CD4-positive, CD25-positive, alpha-beta regulatory T cell (primary cell): ENCODE measurements at places on chromosomes 6 and 20. TPM values are rescaled to one million over a fixed set of nuclear protein-coding genes. Genes with fewer than 3 reads are reported as not detected.

DNA sequence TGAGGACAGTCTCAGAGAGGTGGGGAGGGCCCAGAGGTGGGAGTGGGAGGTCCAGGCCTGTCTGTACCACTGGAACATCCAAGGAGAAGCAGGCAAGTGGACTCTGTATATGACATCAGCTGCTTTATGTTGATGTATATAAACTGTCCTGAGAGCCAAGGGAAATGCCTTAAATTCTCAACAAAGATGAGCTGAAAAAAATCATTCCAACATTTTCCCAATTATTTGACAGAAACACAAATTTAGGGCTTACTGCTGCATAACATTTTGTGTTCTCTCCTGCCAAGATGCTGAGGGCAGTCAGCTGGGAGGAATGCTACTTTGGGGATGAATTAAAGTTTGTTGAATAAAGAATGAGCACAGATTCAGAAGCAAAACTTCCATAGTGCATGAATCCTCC lies 52.8 kb downstream of the FOXC1 start:
- DNase-seq = no peak

GRCh38 chr6:108669673-108670072 lies 109.0 kb downstream of the FOXO3 start:
- DNase-seq = no peak

- no peak for DNase-seq
Measured at GRCh38 chr6:125974214-125974866, 12.0 kb upstream of the TRMT11 start.

DNA sequence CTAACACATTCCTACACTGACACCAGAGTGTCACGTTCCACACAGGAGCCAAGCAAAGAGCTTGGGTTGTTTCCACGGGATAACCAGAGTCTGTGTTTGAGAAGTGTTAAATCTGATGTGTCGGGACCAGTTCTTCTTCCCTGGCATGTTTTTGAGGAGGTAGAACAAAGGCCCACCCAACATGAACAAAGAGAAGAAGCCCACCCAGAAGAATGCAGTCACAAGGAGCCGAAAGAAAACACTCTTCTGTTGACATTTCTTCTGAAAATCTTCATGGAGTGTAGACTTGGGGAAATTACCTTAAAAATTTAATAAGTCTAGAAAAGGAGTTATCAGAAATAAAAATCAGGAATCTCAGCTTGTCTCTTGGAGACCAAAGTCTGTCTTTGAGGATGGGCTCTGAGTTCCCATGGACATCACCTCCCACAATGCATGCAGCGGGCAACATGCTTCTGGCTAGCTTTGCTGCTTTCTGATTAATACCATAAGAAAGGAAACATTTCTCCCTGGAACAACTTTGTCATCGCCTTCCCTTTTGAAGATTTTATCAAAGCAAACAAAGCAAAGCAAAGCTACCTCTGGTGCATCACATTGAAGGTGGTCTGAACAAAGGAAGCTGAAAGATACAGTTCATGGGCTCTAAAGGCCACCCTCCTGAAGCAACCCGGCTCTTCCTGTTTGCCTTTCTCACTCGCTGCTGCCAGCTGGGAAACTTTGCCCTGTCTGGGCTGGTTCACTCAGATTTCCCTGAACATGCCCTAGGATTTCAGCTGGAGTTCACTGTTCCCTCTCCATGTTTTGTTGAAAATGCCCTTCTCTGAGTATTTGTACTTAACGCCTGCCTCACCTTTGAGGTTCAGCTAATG lies 448.1 kb downstream of the KIF16B start:
- no peak for DNase-seq

DNA sequence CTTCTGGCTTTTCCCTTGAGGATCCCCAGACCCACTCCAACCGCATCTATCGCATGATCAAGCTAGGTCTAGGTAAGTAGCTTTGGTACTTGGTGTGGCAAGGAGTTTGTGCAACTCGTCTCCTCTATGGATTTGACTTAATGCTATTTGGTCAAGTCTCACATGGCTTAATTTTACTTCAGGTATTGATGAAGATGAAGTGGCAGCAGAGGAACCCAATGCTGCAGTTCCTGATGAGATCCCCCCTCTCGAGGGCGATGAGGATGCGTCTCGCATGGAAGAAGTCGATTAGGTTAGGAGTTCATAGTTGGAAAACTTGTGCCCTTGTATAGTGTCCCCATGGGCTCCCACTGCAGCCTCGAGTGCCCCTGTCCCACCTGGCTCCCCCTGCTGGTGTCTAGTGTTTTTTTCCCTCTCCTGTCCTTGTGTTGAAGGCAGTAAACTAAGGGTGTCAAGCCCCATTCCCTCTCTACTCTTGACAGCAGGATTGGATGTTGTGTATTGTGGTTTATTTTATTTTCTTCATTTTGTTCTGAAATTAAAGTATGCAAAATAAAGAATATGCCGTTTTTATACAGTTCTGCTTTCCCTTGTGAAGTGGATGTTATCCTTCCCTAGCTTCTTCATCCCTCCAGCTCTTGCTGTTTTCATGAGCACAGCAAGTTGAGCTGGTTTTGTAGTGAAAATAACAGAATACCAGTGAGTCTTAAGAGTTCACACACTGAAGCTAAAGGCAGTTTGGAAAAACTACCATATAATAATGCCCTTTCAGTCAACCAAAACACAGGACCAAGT lies 3.8 kb downstream of the SLC35B2 start:
- DNase-seq = peak; percentile 58

Gene WFDC10B
- total RNA-seq = not detected

- DNase-seq = peak; percentile 68
Measured at GRCh38 chr6:157323255-157323965, at the start of gene TMEM242. Gene TMEM242, minus strand, starts transcription at chr6:157323519. Its CDS starts 20 bp downstream, at chr6:157323499.

DNA sequence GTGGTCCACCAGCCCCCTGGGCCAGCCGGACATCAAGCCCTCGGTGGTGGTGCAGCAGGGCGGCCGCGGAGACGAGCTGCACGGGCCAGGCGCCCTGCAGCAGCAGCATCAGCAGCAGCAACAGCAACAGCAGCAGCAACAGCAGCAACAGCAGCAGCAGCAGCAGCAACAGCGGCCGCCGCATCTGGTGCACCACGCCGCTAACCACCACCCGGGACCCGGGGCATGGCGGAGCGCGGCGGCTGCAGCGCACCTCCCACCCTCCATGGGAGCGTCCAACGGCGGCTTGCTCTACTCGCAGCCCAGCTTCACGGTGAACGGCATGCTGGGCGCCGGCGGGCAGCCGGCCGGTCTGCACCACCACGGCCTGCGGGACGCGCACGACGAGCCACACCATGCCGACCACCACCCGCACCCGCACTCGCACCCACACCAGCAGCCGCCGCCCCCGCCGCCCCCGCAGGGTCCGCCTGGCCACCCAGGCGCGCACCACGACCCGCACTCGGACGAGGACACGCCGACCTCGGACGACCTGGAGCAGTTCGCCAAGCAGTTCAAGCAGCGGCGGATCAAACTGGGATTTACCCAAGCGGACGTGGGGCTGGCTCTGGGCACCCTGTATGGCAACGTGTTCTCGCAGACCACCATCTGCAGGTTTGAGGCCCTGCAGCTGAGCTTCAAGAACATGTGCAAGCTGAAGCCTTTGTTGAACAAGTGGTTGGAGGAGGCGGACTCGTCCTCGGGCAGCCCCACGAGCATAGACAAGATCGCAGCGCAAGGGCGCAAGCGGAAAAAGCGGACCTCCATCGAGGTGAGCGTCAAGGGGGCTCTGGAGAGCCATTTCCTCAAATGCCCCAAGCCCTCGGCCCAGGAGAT lies 1.0 kb downstream of the POU3F2 start:
- no peak for DNase-seq

- DNase-seq = peak; percentile 67
Measured at GRCh38 chr6:135182071-135183001, 1.2 kb downstream of the MYB start.

DNA sequence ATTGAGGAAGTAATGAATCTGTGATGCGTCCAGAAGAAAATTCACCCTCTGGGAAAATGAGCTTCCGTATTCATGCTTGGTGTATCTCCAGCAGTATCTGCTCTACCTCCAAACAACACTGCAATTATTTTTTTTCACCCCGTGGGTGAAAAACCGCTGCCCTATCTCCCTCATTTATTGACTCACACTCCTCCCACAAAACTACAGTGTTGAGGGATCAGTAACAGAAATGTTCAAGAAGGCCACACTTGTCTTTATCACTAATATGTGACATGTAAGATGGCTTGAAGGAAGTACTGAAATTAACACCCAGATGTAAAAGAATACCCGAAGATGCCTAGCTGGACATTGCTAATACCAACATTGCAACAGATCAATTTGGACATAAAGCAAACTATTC lies 4.9 kb upstream of the TBX18 start:
- no peak for DNase-seq

DNA sequence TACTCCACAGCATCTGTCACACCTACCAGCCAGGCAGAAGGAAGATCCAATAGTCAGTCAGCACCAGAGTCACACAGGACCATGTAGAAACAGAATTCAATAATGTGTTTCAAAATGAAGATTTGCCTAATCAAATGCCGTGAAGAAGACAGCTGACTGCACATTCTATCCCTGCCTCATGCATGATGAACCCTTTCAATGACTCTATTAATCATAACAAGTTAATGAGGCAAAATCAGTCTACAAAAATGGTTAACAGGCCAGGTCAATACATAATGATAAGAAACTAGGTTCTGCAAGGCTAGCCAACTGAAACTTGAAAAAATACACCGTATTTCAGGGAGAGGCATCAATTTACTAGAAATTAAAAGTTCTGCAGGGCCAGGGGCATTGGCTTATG lies 6.7 kb upstream of the PNRC1 start:
- DNase-seq = no peak

DNA sequence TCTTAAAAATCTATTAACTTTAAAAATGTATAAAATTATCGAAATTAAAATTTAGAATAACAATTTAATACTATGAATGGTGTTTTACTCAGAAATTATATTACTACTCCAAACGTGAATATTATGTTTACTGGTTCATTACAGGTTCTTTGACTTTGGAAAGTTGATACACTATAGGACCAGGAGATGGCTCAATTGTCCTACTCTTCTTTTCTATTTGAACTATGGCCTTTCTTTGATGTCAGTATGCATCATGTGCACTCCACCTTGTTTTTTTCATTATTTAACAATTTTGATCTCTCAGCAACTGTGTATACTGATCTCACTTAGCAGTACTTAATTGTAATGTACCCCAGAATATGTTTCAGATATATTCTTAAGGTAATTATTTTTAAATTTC lies 391.5 kb upstream of the MANEA start:
- no peak for DNase-seq

Gene MTCH1
- 220 TPM for total RNA-seq

GRCh38 chr6:28353981-28354676 lies 4.4 kb downstream of the ZKSCAN3 start:
- DNase-seq = no peak

Gene PDYN
- not detected for total RNA-seq

DNA sequence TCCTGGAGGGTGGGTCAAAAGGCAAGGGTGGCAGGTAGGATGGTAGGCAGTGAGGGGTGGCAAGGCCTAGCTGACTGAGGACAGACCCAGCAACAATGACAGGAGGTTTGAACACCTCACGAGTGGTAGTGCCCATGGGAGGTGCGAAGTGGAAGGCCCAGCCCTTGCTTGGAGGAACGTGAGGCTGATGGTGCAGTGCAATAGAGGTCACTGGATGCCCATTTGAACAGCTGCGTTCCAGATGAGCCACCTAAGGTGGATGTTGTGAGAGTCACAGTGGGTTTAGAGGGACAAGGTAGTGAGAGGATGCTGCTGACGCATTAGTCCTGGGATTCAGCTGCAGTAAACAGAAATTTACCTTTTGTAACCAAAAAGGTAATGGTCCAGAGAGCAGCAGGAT lies 15.6 kb downstream of the TMEM74B start:
- DNase-seq = no peak

- DNase-seq = no peak
Measured at GRCh38 chr6:163706500-163707087, 292.1 kb downstream of the QKI start.

- DNase-seq = peak; percentile 17
Measured at GRCh38 chr20:31684153-31685015, 38.3 kb downstream of the BCL2L1 start.

Gene HCRTR2
- total RNA-seq = not detected

Gene NFATC2
- 56.8 TPM for total RNA-seq

DNA sequence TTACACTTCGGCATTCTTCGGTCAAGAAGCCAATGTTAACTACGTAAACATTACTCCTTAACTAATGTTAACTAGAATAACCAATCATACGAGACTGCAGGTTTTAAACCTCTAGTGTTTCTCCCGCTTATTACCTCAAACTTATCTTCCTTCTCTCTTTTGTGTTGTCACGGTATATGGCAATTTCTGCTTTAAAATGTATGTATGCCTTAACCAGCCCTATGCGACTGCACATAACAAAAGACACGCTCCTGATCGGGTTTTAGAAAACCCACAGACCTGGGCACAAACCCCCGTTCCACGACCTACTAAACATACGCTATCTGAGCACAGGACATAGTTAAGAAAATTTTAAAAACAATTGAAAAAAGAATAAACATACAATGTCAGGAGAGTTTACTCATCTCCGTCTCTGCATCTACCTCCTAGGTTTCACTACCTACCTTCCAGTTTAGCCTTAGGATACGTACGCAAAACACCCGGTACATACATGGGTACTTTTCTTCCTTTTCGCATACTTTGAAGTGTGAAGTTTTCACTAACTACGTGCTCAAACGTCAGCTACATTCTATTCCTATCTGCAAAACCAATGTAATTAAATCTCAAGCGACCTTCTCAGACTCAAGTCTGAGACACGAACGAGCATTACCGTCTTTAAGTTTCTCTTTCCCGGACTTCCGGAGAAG lies 1.1 kb downstream of the CD164 start:
- no peak for DNase-seq

Gene TMEM74B
- total RNA-seq = not detected

DNA sequence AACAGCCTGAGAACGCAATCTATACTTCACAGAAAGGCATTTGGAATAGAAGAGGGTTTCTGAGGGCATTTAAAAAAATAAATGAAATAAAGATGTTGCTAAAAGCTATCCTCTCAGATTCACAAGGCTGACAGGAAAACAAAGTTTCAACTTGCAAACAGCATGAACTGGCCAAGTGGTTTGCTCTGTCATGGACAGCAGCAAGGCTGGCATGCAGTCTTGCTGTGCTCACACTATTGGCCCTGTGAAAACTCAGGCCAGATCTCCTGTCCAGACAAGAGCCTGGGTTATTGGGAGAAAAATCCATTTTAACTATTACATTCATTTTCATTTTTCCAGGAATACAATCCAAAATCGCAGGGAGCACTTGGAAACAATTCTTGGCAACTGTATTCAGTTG lies 506.2 kb upstream of the SLC35B3 start:
- no peak for DNase-seq

- no peak for DNase-seq
Measured at GRCh38 chr6:22756365-22756764, 187.0 kb downstream of the HDGFL1 start.

Gene SEMG1
- total RNA-seq = not detected

Gene VSX1
- not detected for total RNA-seq

DNA sequence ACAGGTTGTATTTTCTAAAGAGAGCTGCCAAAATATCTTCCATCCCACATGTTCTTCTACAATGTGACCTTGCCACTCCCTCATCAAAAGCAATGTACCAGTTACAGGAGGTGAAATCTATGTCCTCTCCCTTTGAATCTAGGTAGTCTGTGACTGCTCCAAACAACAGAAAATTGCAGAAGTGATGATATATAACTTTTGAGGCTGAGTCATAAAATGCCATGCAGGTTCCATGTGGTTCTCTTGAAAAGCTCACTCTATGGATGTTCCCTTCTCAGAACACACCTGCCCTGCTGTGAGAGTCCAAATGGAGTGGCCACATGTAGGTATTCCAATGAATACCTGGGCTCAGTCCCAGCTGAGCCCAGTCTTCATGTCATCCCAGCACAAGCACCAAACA lies 16.9 kb upstream of the PHIP start:
- DNase-seq = no peak
